ENCODE measurements at places on chromosomes 4 and X. TPM values are rescaled to one million over a fixed set of nuclear protein-coding genes. Genes with fewer than 3 reads are reported as not detected.

- no peak for DNase-seq
Measured at GRCh38 chr4:169583563-169583962, 28.8 kb downstream of the NEK1 start.

DNA sequence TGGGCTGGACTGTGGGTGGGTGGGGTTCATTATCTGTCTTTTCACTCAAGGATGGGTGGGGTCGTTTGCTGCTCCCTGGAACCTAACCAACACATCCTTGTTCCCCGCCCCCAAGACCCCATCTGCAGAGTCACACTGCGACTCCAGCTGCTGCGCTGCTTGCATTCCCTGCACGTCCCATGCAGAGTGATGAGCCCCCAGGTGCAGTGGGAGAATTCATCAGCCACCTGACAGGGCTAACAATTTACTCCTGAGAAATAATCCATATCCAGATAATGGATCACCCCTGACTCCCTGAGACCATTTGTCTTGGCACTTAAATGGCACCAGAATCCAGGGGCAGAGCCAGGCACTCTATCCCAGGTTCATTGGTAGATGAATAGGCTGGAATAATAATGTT, 12.4 kb upstream of the ARHGAP36 start:
- DNase-seq: no peak

GRCh38 chrX:24491741-24492140, 26.7 kb downstream of the PDK3 start:
- no peak for DNase-seq

- DNase-seq: no peak
Measured at GRCh38 chrX:19718642-19719041, 168.8 kb downstream of the SH3KBP1 start.

DNA sequence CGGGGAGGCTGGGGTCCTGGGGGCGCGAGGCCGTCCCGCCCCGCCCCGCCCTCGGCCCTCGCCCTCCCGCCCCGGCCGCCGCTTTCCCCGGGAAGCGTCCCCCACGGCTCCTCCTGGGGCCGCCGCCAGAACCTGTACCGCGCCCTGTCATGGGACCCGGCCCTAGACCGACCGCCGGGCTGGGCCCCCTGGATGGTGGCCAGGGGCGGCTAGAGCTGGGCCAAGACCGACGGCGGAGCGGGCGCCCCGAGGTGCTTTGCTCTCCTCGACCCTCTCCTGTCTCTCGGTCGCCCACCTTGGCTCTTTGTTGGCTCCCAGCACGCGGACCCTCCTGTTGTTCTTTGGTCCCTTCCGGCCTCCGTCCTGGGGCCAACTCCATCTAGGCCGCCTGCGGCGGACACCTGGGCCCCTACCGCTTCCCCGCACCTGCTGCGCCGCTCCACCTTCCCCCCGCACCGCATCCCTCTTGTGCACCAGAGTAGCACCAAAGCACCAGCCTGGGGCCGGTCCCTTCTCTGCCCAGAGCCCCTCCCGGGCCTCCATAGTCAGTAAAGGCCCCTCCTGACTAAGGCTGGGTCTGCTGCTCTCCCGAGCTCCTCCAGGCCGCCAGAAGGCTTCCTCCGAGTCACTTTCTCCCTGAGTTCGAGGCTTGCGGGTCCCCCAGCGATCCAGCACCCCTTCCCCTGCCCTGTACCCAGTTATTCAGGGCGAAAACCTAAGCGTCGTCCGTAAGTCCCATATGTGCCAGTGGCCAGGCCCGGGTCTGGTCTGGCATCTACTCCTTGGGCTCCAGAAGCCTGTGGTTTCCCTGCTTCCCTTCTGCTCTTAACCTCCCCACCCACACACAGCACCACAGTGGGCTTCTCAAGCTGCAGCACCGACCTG, 587 bp downstream of the TACC3 start:
- no peak for DNase-seq

DNA sequence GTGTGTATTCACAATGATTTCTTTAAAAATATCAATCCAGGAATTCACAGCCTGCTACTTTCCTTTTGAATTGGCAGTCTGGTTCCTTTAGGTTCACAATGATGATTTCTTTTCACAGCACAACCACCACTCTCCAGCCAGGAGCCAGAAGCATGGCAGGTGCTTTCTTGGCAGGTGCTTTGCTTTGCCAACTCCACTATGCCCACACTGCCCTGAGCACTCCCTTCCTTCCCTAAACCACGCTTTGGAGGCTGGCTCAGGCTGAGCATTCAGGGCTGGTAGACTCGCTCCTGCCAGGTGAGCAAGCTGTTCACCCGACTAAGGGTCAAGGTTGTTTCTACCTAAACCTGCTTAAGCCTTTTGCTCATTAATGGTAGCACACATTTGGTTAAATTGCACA, 184.5 kb downstream of the SH3KBP1 start:
- no peak for DNase-seq

DNA sequence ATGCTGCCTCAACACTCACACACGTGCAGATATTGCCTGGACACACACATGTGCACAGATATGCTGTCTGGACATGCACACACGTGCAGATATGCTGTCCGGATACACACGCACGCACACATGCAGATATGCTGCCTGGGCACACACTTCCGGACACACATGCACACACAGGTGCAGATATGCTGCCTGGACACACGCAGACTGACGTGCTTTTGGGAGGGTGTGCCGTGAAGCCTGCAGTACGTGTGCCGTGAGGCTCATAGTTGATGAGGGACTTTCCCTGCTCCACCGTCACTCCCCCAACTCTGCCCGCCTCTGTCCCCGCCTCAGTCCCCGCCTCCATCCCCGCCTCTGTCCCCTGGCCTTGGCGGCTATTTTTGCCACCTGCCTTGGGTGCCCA, 14.7 kb downstream of the FGFRL1 start:
- peak; percentile 29 for DNase-seq

GRCh38 chr4:54986095-54986846, 139.1 kb downstream of the KDR start:
- DNase-seq: no peak

DNA sequence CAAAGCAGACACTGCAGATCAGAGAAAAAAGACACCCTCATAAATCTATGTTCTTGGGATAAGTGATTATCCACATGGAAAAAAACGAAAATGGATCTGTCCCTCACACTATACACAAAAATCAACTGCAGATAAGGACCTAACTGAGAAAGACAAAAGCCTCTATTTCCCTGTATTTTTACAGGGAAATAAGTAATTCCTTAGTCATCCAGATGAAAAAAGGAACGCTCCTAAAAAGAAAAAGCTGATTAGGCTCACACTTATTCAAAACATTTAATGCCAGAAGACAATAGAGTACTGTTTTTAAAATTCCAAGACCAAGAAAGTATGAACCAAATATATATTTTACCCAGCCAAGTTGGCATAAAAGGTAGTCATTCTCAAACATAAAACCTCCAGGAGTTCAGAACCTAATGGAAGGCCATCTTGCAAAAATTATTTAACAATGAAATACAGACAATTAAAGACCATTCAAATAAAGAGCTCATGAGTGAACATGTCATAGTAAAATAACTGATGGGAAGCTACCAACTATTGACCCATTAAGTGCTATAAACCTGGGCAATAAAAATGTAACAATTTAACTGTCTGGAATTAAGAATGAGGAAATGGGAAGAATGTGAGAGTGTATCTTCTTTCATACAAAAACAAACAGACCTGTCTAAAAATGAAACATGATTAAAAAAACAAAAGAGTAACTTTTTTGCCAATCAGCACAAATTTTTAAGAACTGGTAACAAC, 20.4 kb downstream of the PAPSS1 start:
- DNase-seq: no peak

- no peak for DNase-seq
Measured at GRCh38 chr4:72568959-72569718, at the start of gene ADAMTS3. Gene ADAMTS3 (minus strand): TSS chr4:72569221. CDS start chr4:72568762, 459 bp downstream.

DNA sequence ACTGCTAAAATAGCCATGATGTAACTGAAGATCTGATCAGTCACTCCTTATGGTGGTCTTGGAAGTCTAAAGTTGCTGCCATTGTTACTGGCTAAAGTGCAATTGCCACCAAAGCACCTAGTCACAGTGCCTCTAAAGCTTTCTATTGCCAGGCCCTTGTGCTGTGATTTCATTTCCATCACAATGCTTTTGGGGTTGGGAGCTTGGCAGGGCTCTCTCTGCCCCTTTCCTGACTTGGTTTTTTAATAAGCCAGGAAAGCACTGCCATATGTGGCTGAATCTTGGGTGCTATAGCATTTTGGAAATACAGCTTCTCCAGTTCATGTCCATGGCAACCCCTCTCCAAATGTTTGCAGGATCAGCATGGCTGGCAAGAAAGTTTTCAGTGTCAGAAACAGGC, 1712.4 kb upstream of the TENM3 start:
- no peak for DNase-seq

DNA sequence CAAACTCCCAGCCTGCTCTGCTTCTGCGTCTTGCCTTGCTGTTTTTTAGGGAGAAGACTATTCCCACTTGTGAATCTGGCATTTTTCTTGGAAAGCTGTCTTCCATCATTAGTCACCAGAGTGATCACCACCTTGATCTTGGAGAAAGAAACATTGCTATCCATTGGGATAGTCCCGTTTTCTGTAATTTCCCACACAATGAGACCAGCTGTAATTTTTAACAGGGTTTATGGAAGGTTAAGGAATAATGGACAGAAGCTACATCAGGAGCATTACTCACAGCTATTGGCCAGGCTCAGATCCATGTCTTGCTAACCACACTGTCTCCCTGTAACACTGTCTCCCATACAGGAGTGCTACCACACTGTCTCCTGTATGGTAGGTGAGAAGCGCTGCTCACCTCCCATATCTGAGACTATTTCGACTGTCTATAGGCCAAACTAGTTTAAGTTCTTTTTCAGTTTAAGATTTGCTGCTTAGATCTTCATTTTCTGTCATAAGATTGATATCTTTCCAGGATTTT, 523.0 kb downstream of the SPRY1 start:
- DNase-seq: no peak

GRCh38 chrX:94676285-94676684, 1002.3 kb downstream of the FAM133A start:
- no peak for DNase-seq

- no peak for DNase-seq
Measured at GRCh38 chr4:113674251-113674650, 87.3 kb downstream of the CAMK2D start.

DNA sequence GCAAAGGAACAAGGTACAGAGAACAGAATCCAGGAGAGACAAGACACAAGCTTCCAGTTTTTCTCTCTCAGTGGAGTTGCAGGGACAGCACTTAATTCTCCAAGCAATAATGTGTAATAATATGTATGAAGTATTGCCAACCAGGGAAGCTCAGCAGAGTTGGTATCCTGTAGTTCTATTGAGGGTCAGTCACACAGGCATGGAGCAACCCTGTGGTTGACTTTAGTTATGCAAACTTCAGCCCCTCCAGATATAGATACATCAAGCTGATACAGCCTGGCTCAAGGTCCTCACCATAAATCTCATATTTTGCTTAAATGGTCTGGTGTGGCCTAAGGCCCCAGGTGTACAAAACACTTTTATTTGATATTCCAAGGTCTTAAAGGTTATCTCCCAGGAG, 248.6 kb upstream of the EPHA5 start:
- DNase-seq: no peak

- DNase-seq: no peak
Measured at GRCh38 chrX:103356130-103356798, at the start of gene TCEAL9. Gene TCEAL9 (plus strand): TSS chrX:103356506. CDS start chrX:103357685, 1,179 bp downstream.

GRCh38 chrX:116272322-116272721, 101.8 kb downstream of the AGTR2 start:
- DNase-seq: no peak

GRCh38 chr4:138263247-138263816, 21.2 kb upstream of the SLC7A11 start:
- no peak for DNase-seq

DNA sequence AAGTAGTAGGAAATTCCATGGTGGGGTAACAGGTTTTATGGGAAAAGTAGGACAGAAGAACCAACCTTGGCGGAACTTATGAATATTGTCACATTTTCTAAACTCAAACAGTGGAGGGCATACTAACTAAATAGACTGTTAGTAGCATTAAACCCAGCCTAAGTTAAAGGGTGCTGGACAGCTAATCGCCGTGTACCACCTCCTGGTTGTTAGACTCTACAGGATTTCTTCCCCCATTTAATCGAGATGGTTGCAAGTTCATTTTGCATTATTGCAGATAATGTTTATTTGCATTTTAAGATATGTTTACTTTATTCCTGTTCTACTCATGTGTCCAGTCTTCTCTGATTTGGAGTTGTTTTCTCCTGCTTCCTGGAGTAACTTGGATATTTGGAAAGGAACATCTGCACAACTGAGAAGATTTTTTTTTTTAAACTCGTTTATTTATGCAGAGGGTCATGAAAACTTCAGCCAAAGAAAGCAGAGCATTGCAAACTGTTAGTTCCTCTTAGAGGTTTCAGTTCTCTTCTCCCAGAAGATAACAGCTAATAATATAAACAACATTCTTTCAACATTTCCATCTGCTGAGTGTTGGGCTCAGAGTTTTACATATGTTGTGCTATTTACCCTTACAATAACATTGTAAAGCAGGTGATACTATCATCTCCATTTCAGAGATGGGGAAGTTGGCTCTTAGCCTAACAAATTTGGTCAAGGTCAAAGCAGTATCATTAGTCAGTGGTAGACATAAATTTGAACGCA, 51.5 kb upstream of the TBC1D9 start:
- DNase-seq: no peak

GRCh38 chr4:12421364-12421763, 992.7 kb upstream of the HS3ST1 start:
- no peak for DNase-seq

DNA sequence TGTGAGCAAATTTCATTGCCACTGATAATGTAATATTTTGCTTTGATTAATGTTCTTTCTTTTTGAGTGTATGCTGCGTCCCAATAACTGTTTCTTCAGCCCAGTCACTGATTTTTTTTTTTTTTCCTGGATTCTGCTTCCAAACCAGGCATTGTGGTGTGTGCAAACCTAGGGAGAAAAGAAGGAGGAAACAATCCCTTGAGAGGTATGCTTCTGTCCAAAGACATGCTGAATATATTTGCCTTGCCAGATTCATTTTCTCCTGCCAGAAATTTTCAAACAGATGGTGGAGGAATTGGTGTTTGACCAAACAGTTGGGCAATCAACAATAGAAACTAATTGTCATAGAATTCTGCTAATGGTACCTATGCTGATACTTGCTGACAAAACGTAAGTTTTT, 753.6 kb downstream of the RPA4 start:
- DNase-seq: no peak

DNA sequence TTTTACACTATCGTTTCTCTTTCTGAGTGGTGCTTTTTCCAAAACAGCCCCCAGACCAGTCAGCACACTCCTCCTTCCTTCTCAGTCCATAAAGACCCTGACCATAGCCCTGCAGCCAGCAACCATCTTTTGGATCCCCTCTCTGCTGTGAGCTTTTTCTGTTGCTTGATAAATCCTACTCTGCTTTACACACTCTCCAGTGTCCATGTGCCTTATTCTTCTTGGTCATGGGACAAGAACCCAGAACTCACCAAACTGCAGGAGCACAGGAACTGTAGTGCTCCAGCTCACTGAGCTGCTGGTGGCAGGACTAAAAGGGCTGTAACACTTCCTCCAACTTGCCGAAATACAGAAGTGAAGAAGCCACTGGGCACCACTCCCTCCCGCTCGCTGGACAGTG, 32.5 kb downstream of the COX18 start:
- no peak for DNase-seq

COMMD8 gene
- 19.0 TPM for total RNA-seq

MYL5 gene
- total RNA-seq: 27.7 TPM

DCAF4L1 gene
- total RNA-seq: 0.18 TPM

FATE1 gene
- not detected for total RNA-seq

HGFAC gene
- not detected for total RNA-seq

ZNF711 gene
- 0.48 TPM for total RNA-seq

RTL9 gene
- total RNA-seq: not detected

RHOH gene
- 108 TPM for total RNA-seq

MAGT1 gene
- total RNA-seq: 55.1 TPM

CFAP299 gene
- not detected for total RNA-seq

Data from activated T-helper 2 cell treated with anti-CD3 and anti-CD28 coated beads, Interferon-gamma antibody, Interleukin-2, Interleukin-4, amounts not matched to agents 10 μg/mL and 5 μg/mL and 100 μg/mL, durations not matched to agents 14 hours and 24 hours and 36 hours (primary cell).